Spinal cord (tissue), 10 donors: ENCODE measurements at places on chromosomes 13 and 19. TPM values are rescaled to one million over a fixed set of nuclear protein-coding genes. Genes with fewer than 3 reads are reported as not detected.

GRCh38 chr13:75907044-75907443 is 270.9 kb downstream of the LMO7 start:
- DNase-seq: no peak
- H3K4me3 ChIP-seq: no peak overlapping the region
- H3K36me3 ChIP-seq: no peaks in the 10 kb centered on the region
- H3K4me1 ChIP-seq: no peaks in the 10 kb centered on the region

DNA sequence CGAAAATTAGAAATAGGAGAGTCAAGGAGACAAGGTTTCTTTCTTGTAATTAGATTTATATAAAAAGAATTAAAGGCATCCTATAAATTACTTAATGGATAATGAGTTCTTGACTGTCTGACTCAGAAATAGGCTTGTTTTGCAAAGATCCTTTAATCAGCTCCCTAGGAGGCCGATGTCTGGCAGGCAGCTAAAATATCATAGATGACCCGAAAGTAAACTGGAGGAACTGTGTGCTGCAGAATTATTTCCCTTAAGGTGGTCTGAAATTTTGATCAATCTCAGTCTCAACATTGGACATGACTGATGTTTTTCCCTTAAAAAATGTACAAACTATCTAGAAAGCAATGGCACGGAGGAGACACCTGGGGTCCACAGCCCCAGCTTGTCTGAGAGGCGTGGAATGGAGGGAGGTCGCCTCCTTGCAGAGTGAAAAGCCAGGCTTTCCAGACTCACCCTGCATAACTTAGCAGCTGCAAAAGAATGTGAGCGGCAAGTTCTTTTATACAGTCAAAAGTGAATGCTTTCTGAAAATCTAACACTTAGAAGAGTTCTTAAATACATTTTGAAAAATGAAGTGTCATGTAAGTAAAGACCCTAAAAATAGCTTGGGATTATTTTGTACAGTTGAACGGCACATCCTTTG is 44.8 kb downstream of the MBNL2 start:
- H3K36me3 ChIP-seq: peaks cover 5% of the 10 kb centered on the region
- H3K4me3 ChIP-seq: no peak overlapping the region
- H3K27me3 ChIP-seq: no peaks in the 10 kb centered on the region
- peaks cover 33% of the 10 kb centered on the region for H3K4me1 ChIP-seq

GRCh38 chr13:93727211-93728141 is 500.9 kb downstream of the GPC6 start:
- no peak overlapping the region for H3K27ac ChIP-seq
- no peak for DNase-seq

- peaks cover 21% of the 10 kb centered on the region for H3K36me3 ChIP-seq
- no peaks in the 10 kb centered on the region for H3K27me3 ChIP-seq
- no peak overlapping the region for H3K27ac ChIP-seq
- no peak overlapping the region for H3K4me3 ChIP-seq
Observed at GRCh38 chr19:33456076-33456844, 65.3 kb downstream of the PEPD start.

GRCh38 chr13:27821566-27821965 is 29.3 kb downstream of the GSX1 start:
- H3K36me3 ChIP-seq: no peaks in the 10 kb centered on the region
- no peak for DNase-seq
- H3K27ac ChIP-seq: no peak overlapping the region
- peaks cover 74% of the 10 kb centered on the region for H3K27me3 ChIP-seq
- no peak overlapping the region for H3K4me3 ChIP-seq
- peaks cover 8% of the 10 kb centered on the region for H3K4me1 ChIP-seq

GRCh38 chr19:7533925-7534480 is 1.5 kb upstream of the PNPLA6 start:
- peaks cover 26% of the 10 kb centered on the region for H3K4me1 ChIP-seq
- H3K27me3 ChIP-seq: no peaks in the 10 kb centered on the region
- H3K36me3 ChIP-seq: peaks cover 47% of the 10 kb centered on the region
- peak overlapping the region; percentile 83 for H3K4me3 ChIP-seq

GRCh38 chr13:113641426-113641825 is 16.6 kb downstream of the ATP4B start:
- H3K4me1 ChIP-seq: no peaks in the 10 kb centered on the region
- DNase-seq: no peak
- H3K27me3 ChIP-seq: no peaks in the 10 kb centered on the region
- H3K4me3 ChIP-seq: no peak overlapping the region

DNA sequence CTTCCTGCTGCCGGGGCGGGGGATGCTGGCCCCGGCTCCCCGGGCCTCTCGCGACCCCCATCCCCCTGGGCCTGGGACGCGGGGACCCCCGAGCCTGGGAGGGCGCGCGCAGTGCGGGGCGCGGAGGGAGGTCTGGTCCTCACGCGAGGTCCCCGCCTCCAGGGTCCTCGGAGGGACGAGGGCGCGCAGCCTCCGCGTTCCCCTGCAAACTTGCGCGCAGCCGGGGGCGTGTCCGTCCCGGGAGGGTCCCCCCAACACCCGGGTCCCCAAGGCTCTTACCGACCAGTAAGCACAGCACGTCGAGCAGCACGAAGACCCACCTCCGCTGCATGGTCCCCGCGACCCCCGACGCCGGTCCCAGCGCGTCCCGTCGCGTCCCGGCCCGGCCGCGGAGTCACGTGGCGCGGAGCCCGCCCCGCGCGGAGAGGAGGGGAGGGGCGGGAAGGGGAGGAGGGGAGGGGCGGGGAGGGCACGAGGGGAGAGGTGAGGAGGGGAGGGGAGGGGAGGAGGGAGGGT is at the start of gene PLPP2:
Gene PLPP2 (minus strand): TSS at position 398 of the 516 bp plus-strand sequence. CDS start 67 bp downstream, at position 331.
- no peak within 1 kb of the TSS for H3K27ac ChIP-seq
- peaks cover 19% of the 10 kb centered on the region for H3K4me1 ChIP-seq
- H3K4me3 ChIP-seq: no peak within 1 kb of the TSS
- no peaks in the 10 kb centered on the region for H3K36me3 ChIP-seq
- no peak for DNase-seq

GRCh38 chr13:109355166-109355565 is 431.2 kb downstream of the IRS2 start:
- no peak overlapping the region for H3K4me3 ChIP-seq
- no peak for DNase-seq
- H3K36me3 ChIP-seq: no peaks in the 10 kb centered on the region
- H3K4me1 ChIP-seq: peaks cover 6% of the 10 kb centered on the region
- H3K27me3 ChIP-seq: no peaks in the 10 kb centered on the region
- H3K27ac ChIP-seq: no peak overlapping the region

GRCh38 chr19:11861301-11861700 is 12.8 kb downstream of the ZNF439 start:
- H3K27ac ChIP-seq: no peak overlapping the region
- no peaks in the 10 kb centered on the region for H3K4me1 ChIP-seq
- no peaks in the 10 kb centered on the region for H3K27me3 ChIP-seq

- DNase-seq: no peak
- H3K4me1 ChIP-seq: no peaks in the 10 kb centered on the region
- no peak overlapping the region for H3K27ac ChIP-seq
- no peaks in the 10 kb centered on the region for H3K27me3 ChIP-seq
- no peaks in the 10 kb centered on the region for H3K36me3 ChIP-seq
- H3K4me3 ChIP-seq: no peak overlapping the region
Observed at GRCh38 chr19:43311706-43312105, 41.8 kb upstream of the CD177 start.

DNA sequence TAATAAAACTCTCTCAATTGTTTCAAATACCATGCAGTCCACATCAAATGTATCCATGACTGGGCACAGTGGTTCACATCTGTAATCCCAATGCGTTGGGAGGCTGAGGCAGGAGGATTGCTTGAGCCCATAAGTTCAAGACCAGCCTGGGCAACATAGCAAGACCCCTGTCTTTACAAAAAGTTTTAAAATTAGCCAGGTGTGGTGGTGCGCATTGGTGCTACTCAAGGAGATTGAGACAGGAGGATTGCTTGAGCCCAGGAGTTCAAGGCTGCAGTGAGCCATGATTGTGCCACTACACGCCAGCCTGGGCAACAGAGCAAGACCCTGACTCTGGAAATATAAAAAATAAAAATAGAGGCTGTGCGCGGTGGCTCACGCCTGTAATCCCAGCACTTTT is 5.0 kb downstream of the CLIP3 start:
- H3K27ac ChIP-seq: no peak overlapping the region
- H3K4me3 ChIP-seq: no peak overlapping the region
- H3K36me3 ChIP-seq: peaks cover 63% of the 10 kb centered on the region
- no peaks in the 10 kb centered on the region for H3K27me3 ChIP-seq

Gene SPACA6
- 11.4 TPM for polyA plus RNA-seq

Gene CEBPA
- 6.7 TPM for polyA plus RNA-seq

Gene SHANK1
- polyA plus RNA-seq: 116 TPM

Gene C19orf12
- polyA plus RNA-seq: 42.9 TPM

Gene ZNF749
- polyA plus RNA-seq: 13.6 TPM

Gene CEBPG
- polyA plus RNA-seq: 26.7 TPM

Gene CCDC169
- polyA plus RNA-seq: 5.0 TPM

Gene AKT2
- polyA plus RNA-seq: 210 TPM
